Smooth muscle cell of trachea (primary cell): ENCODE measurements at places on chromosomes 6 and 20. TPM values are rescaled to one million over a fixed set of nuclear protein-coding genes. Genes with fewer than 3 reads are reported as not detected.

TBPL1 gene
- total RNA-seq: 23.7 and 24.1 TPM in 2 replicates

TFAP2A gene
- under 0.01 and 0.29 TPM in 2 replicates for total RNA-seq

HTR1E gene
- not detected in 2 replicates for total RNA-seq

FAM184A gene
- total RNA-seq: 0.29 and 0.50 TPM in 2 replicates

PNISR gene
- 64.5 and 100 TPM in 2 replicates for total RNA-seq

SLC35F1 gene
- under 0.01 TPM in 1 of 2 replicates, not detected in the other for total RNA-seq

TRIM38 gene
- total RNA-seq: 14.7 and 15.1 TPM in 2 replicates

HLA-DPA1 gene
- total RNA-seq: 1.7 and 2.8 TPM in 2 replicates

NFYA gene
- total RNA-seq: 11.4 and 16.0 TPM in 2 replicates

GATA5 gene
- total RNA-seq: not detected in 2 replicates

CAPN11 gene
- 0.15 and 0.33 TPM in 2 replicates for total RNA-seq

GRM4 gene
- total RNA-seq: under 0.01 TPM in 1 of 2 replicates, not detected in the other

PPIL6 gene
- 2.2 and 3.8 TPM in 2 replicates for total RNA-seq

TRAPPC3L gene
- total RNA-seq: 0.15 and 0.17 TPM in 2 replicates

SLC9A8 gene
- total RNA-seq: 7.3 and 10.8 TPM in 2 replicates

LKAAEAR1 gene
- not detected in 2 replicates for total RNA-seq

SIM1 gene
- not detected in 2 replicates for total RNA-seq

BHLHE23 gene
- not detected in 2 replicates for total RNA-seq

GCNT2 gene
- total RNA-seq: 0.99 and 1.3 TPM in 2 replicates

GPX5 gene
- not detected in 2 replicates for total RNA-seq

APOM gene
- total RNA-seq: 1.0 and 1.3 TPM in 2 replicates

SERPINB1 gene
- 18.7 and 30.8 TPM in 2 replicates for total RNA-seq

CRISP2 gene
- not detected in 2 replicates for total RNA-seq

OLIG3 gene
- total RNA-seq: 0.17 TPM in 1 of 2 replicates, not detected in the other

AGPAT4 gene
- total RNA-seq: 12.9 and 14.1 TPM in 2 replicates

ADGRB3 gene
- under 0.01 and 0.15 TPM in 2 replicates for total RNA-seq

IL17F gene
- total RNA-seq: not detected in 2 replicates

RRAGD gene
- 0.58 and 1.3 TPM in 2 replicates for total RNA-seq

LAMP5 gene
- 0.15 TPM in 1 of 2 replicates, not detected in the other for total RNA-seq

FAM162B gene
- total RNA-seq: 0.33 and 1.0 TPM in 2 replicates

NNAT gene
- total RNA-seq: 1.5 TPM in 2 replicates

RBPJL gene
- not detected in 2 replicates for total RNA-seq

FANCE gene
- 6.3 and 7.6 TPM in 2 replicates for total RNA-seq

RBM24 gene
- total RNA-seq: 0.29 and 2.3 TPM in 2 replicates
